ENCODE measurements at places on chromosomes 7 and 10.

- DNase-seq: no peak
Measured at GRCh38 chr7:127876393-127876792, 154.8 kb downstream of the LRRC4 start.

GRCh38 chr7:114649689-114650088 is 235.1 kb downstream of the FOXP2 start:
- no peak for DNase-seq

- DNase-seq: peak; percentile 6
Measured at GRCh38 chr7:22549667-22550513, 49.9 kb upstream of the STEAP1B start.

GRCh38 chr10:68348265-68348741 is 15.6 kb upstream of the PBLD start:
- DNase-seq: peak; percentile 24

- no peak for DNase-seq
Measured at GRCh38 chr7:30880125-30880720, 31.4 kb upstream of the AQP1 start.

GRCh38 chr10:93186653-93187052 is 113.0 kb downstream of the CYP26A1 start:
- no peak for DNase-seq

GRCh38 chr7:19296617-19297016 is 151.4 kb upstream of the FERD3L start:
- DNase-seq: no peak

DNA sequence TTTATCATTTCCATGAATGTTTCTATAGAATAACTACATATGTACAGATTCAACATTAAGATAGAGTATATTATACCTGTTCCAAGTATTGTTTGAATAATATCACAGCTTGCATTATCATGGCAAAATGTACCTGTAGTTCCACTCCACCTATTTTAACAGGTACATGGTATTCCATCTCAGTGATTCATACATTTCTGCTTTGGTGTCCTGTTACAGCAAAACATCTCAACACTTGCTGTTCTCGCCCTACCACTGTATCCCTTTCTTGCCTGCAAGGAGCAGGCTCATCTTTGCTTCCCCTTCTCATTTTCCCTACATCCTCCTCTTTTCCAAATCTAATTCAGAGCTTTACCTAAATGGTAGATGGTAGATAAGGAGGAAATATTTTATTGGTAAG is 27.1 kb upstream of the SGCE start:
- DNase-seq: no peak

GRCh38 chr7:127928852-127929251 is 102.4 kb downstream of the LRRC4 start:
- DNase-seq: no peak

GRCh38 chr7:90834771-90835170 is 238.7 kb downstream of the CDK14 start:
- DNase-seq: no peak

GRCh38 chr7:4025694-4026615 is 656.1 kb upstream of the FOXK1 start:
- no peak for DNase-seq

- no peak for DNase-seq
Measured at GRCh38 chr7:17042211-17042610, 160.4 kb upstream of the AGR3 start.

DNA sequence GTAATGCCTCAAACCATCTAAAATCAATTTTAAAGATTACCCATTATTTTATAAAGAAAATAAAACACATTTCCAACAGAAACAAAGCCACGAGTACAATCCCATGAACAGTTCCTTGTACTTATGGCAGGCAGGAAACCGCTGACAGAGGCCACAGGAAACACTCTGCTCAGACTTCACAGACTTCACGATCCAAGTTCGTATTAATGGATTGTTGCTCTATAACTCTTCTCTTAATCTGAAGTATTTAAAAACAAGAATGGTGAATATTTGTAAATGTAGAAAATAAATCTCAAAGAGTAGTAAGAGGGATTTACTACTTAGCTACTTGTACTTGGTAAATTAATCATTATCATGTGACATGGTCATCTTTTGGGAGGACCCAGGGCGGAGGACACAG is 78.3 kb downstream of the SNX10 start:
- DNase-seq: no peak

DNA sequence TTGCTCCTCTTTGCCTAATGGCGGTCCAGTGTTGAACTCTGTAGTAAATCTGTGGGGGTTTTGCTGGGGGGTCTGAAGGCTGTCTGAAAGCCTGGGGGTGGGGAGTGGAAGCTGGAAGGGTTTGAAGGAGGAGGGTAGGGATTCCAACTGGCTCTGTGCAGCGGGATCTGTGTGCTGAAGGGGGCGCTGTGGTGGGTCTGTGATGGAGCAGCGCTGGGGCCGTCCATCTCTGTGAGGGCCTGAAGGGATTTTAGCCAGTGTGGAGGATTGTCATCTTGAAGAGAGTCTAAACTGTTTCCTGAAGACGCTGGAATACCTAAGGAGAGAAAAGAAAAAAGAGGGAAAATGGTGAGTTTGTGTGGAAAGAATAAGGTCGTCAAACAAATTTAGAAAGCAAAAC is 129.2 kb downstream of the STRA8 start:
- DNase-seq: no peak

DNA sequence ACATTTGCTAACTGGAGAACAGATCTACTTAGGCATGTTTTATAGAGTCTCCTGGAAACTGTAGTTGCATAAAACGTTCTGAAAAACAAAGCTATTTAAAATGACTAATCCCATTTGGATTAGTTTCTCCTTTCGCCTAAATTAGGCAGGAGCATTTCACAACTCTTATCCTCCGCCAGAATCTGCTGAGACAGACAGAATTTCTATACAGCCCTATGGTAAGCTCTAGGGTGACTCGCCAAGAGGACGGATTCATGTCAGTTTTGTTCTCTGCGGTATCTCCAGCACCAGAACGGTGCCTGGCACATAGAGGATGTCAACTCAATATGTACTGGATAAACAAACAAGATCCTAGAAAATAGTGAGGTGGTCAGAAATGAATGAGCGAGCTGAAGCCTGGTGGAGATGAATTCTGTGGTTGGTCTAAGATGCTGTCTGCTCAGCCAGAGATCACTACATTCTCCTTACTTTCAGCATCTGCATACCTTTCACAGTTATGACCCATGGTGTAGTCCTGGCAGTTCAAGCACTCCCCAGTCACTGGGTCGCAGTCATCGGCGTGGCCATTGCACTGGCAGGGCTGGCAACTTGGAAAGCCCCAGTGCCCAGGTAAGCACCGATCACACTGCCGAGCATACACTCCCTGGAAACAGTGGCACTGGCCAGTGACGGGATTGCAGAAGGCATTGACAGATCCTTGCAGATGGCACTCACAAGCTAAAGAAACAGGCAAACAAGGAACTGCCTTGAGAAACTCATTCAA is 44.0 kb downstream of the LAMB1 start:
- DNase-seq: no peak

- no peak for DNase-seq
Measured at GRCh38 chr7:27123477-27124053, 7.0 kb downstream of the HOXA4 start.

- DNase-seq: no peak
Measured at GRCh38 chr10:49292565-49293207, 6.3 kb upstream of the C10orf71 start.

- DNase-seq: no peak
Measured at GRCh38 chr10:32419615-32420014, 26.3 kb upstream of the CCDC7 start.

- no peak for DNase-seq
Measured at GRCh38 chr7:154812027-154812426, 190.9 kb downstream of the PAXIP1 start.

GRCh38 chr10:60549686-60550085 is 160.0 kb upstream of the ANK3 start:
- DNase-seq: no peak

DNA sequence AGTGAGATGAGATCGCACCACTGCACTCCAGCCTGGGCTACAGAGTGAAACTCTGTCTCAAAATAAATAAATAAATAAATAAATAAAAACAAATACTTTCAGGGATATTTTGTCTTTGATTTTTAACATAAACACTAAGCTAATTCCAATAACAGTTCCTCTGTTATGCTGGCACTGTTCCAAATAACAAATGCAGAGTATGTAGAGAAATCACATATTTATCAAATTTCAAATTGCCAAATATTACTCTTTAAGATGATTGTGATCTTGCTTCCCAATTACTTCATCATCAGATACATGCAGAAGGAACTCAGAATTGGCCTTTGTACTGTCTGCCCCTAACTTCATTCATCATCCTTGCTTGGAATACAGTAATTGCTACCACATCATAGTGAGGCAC is 19.7 kb downstream of the FAM24A start:
- no peak for DNase-seq

DNA sequence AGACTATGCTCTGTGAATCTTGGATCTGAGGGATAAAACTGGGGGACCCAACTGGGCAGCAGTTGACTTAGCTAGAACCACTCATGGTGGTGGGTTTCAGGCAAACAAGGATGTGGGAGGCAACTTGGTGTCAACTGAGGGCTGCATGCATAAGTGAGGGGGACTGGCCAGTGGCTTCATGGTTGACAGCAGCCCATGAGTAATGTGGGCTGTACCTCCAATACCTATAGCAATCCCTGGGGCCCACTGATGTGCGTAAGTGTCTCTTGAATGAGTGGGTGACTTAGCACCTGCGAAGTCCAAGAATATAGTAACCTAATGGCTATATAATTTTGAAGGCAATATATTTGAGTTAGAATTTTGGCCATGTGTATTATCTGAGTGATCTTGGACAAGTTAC is 13.7 kb upstream of the MAP3K8 start:
- no peak for DNase-seq

- no peak for DNase-seq
Measured at GRCh38 chr10:79310200-79310865, 36.9 kb upstream of the PPIF start.

DNA sequence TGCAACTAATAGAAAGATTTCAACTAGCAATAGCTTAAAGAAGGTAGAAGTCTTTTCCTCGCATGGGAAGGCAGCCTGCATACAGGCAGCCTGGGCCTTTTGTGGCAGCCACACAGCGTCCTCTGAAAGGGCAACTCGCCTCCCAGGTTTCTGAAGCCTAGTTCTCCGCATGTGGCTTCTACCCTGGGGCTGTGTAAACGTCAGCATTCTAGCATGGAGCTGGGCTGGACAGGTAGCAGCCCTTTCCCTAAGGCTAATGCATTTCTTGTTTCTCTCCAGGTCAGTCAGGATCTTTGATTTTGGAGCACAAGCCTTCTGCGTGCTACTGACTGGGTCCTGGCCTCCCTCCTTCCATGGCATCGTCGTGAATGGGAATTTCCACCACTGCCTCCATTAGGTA is 23.8 kb upstream of the SEC61G start:
- DNase-seq: no peak

DNA sequence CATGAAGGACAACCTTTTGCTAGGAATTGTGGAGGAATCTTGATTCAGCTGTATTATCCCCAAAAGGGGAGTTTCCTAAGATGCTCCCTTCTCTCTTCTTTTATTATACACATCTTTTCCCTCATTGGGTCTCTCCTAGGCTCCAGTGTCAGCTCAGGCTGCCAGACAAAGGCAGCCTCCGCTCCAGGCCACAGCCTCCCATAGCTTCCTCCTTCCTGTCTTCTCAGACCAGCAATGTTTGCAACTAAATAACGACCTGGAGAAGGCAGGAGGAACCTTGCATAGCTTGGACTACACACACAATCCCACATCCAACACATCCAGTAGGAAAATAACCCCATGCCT is 12.3 kb downstream of the SFXN3 start:
- no peak for DNase-seq

GRCh38 chr7:30469303-30469702 is 9.3 kb downstream of the NOD1 start:
- no peak for DNase-seq

- no peak for DNase-seq
Measured at GRCh38 chr10:69583106-69583505, 9.9 kb upstream of the NEUROG3 start.

- no peak for DNase-seq
Measured at GRCh38 chr7:5702876-5703571, 78.4 kb downstream of the RNF216 start.

DNA sequence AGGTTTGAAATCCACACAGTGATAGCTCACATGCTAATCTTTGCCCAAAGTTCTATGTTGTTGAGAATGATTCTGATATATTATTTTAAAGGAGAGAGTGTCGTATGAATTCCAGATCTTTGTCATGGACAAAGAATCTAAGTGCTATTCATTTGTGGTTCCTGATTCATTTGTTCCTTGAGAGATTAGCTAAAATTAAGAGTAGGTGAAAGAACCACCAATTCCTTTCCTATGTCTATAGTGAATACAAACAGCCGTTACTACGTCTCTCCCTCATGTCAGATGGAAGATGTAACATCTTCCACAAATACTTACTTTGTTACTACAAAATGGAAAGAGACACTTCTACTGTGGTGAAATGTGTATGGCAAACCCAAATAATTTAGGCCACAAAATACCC is 3.3 kb upstream of the PLXDC2 start:
- DNase-seq: no peak
